ENCODE measurements at places on chromosomes 11 and 22. TPM values are rescaled to one million over a fixed set of nuclear protein-coding genes. Genes with fewer than 3 reads are reported as not detected.

DNA sequence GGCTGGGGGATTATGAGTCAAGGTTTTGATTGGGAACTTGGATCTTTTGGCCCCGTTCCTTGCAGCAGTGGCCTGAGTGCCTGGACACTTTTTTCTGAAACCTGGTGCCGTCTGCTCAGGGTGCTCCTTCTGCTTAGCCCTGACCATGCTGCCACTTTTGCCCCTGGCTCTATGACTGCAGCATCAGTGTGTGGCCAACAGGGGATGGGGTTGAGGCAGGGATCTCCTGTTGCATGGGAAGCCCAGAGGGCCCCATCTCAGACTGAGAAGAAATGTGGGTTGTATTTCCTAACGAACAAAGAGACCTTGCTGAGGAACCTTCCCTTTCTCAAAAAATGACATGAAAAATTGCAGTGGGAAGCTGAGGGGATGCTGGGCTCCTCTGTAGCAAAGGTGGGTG, 18.7 kb downstream of the POU2F3 start:
- no peak for DNase-seq

DNA sequence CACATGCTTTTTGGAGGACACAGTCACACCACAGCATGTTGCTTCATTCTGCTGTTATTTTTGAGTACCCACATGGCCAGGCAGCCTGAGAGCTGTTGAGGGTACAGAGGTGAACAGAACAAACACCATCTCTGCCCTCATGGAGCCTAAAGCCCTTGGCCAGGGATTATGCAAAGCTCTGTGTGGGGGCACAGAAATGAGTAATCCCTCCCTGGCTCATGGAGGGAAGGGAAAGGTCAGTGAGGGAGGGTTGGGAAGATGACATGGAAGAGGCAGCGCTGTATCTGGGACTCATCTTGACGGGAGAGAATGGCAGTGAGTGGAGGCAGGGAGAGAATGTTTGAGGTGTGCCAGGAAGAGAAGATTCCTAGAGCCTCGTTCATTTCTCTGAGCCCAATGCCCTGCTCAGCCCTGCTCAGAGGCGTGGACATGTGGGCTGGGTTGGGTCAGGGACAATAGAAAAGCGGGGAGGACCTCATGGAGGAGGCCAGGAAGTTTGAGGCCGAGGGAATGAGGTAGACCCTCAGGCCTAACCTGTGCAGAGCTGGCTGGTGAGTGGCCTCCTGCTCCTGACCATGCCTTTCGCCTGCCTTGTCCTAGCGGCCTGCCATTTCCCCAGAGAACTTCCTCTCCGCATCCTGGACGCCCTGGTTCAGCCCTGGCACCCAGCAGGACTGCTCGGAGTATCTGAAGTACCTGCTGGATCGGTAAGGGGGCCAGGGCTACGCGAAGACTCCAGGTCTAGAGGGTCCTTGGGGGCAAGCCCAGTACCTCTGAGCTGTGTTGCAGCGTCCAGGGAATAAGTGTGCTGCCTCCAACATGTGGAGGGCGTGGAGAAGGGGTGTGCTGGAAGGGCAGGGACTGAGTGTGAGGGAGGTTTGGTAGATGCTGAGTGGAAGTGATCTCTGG, 19.8 kb downstream of the USP35 start:
- no peak for DNase-seq

GRCh38 chr11:35619855-35620640, 1.8 kb downstream of the FJX1 start:
- DNase-seq, result peak; percentile 43

DNA sequence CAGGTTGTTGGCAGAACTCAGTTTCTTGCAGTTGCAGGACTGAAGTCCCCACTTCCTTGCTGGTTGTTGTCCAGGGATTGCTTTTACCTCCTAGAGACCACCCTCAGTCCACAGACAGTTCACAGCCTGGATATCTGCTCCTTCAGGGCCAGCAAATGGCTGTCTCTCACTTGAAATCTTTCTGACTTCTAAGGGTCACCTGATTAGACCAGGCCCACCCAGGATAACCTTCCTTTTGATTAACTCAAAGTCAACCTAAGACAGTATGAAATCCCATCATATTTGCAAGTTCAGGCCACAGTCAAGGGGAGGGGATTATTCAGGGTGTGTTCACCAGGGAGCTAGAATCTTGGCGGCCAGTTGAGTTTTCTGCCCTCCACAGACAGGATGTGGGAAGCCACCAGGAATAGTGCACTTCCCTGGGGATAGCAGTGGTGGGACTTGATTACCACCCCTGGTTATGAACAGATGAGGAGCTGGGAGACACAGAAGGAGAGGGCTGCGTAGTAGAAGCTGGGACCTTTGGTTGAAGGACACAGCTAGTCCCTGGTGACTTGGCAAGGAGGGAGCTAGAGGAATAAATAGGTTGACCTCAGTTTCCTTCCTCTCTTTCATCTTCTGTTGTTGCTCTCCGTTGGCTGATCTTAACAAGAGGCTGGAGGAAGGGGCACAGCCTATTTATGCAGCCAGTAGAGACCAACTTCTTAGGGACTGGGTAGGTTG, 33.4 kb downstream of the MIAT start:
- DNase-seq, result no peak

GRCh38 chr22:45072322-45072903, 62.6 kb upstream of the PHF21B start:
- DNase-seq, result no peak

Gene CACNA1I
- total RNA-seq, result 0.03 TPM

Gene TRIM22
- total RNA-seq, result 18.2 TPM

Gene MOV10L1
- total RNA-seq, result not detected
